Neural crest cell (in vitro differentiated cells): ENCODE measurements at places on chromosomes 4 and X.

DNA sequence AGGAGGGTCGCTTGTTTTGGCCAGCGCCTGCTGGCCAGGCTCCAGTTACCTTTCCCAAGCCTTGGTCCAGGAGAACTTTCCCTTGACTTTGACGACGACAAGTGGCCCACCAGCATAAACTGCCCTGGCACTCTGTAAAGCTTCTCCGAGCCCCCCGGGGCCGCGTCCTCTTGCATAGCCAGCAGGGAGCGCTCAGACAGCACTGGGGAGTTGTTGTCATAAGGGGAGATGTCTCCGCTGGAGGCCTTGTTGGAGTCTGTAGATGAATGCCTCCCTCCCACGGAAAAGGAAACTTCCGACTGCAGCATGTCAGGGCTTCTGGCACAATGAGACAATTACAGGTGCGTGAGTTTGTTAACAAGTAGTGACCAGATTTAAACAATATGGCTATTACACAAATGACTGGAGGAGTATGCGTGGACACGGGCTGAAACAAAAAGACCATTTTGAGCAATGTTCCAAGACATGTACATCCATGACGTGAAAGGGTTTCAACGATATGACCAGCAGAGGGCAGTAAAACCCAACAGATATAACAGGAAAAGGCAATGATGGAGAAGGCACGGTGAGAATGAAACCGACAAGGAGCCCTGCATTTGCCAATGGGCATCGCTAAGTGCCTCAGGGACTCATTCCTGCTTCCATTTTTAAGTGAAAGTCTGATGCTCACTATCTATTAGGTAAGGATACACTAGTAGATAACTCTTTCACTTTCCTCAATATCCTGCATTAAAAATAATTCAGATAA, 33.0 kb downstream of the HCCS start:
- H3K4me3 ChIP-seq: no peak overlapping the region
- no peak overlapping the region for H3K27ac ChIP-seq
- DNase-seq: peak; percentile 53
- no peaks in the 10 kb centered on the region for H3K27me3 ChIP-seq

DNA sequence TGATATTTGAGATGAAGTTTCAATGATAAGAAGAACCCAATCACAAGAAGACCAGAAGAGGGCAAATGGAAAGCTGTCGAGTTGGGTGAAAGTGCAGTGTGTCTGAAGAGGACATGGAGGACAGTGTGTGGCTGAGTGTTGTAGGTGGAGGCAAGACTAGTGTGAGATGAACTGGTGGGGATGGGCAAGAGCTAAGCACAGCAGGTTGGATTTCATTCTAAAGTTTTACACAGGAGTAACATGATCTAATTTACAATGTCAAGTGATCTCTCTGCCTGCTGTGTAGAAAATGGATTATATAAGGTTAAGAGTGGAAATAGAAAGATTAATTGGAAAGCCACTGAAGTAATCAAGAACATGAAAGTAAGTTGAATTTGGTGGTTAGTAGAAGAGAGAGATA, 208.6 kb upstream of the ETNPPL start:
- H3K4me1 ChIP-seq: no peaks in the 10 kb centered on the region
- H3K36me3 ChIP-seq: peaks cover 4% of the 10 kb centered on the region
- DNase-seq: no peak
- H3K27ac ChIP-seq: no peak overlapping the region

GRCh38 chrX:1584237-1585011, 7.0 kb upstream of the AKAP17A start:
- no peak overlapping the region for H3K4me3 ChIP-seq
- peaks cover 6% of the 10 kb centered on the region for H3K27me3 ChIP-seq
- no peak overlapping the region for H3K27ac ChIP-seq
- peaks cover under 1% of the 10 kb centered on the region for H3K4me1 ChIP-seq
- no peaks in the 10 kb centered on the region for H3K36me3 ChIP-seq

GRCh38 chrX:44101281-44101680, 128.1 kb upstream of the NDP start:
- H3K4me1 ChIP-seq: no peaks in the 10 kb centered on the region
- no peak for DNase-seq
- H3K27ac ChIP-seq: no peak overlapping the region
- H3K4me3 ChIP-seq: no peak overlapping the region

DNA sequence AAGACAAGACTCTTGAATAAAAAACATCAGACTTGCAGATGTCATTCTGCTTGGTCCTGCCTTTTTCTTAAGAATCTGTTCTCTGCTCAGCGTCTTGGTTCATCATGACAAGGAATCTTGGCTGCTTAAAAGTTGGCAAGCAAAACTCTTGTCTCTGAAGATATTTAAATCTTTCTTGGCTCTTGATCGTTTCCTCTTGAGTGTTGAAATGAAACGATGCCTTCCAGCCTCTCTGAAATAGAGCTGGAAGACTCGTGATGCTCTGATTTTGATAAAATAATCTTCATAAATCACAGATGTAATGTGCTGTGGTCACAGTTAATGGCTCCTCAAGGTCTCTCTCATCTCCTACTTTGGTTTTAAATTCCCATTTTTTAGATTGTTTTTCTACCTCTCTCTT, 39.9 kb upstream of the TMEM192 start:
- peaks cover 5% of the 10 kb centered on the region for H3K36me3 ChIP-seq
- no peak for DNase-seq
- H3K27me3 ChIP-seq: no peaks in the 10 kb centered on the region
- no peak overlapping the region for H3K4me3 ChIP-seq

GRCh38 chr4:81019006-81019405, 11.5 kb upstream of the BMP3 start:
- H3K4me3 ChIP-seq: no peak overlapping the region
- peaks cover 32% of the 10 kb centered on the region for H3K27me3 ChIP-seq
- H3K36me3 ChIP-seq: no peaks in the 10 kb centered on the region
- DNase-seq: no peak
- no peak overlapping the region for H3K27ac ChIP-seq

GRCh38 chr4:80927420-80927819, 103.1 kb upstream of the BMP3 start:
- DNase-seq: no peak
- H3K4me3 ChIP-seq: no peak overlapping the region
- H3K27me3 ChIP-seq: peaks cover 5% of the 10 kb centered on the region

- H3K27ac ChIP-seq: no peak overlapping the region
- DNase-seq: no peak
- no peak overlapping the region for H3K4me3 ChIP-seq
- peaks cover 13% of the 10 kb centered on the region for H3K4me1 ChIP-seq
- H3K27me3 ChIP-seq: no peaks in the 10 kb centered on the region
Measured at GRCh38 chr4:39823191-39823590, 125.3 kb downstream of the UBE2K start.

GRCh38 chrX:23046443-23046842, 46.7 kb downstream of the DDX53 start:
- H3K36me3 ChIP-seq: no peaks in the 10 kb centered on the region
- no peaks in the 10 kb centered on the region for H3K27me3 ChIP-seq
- no peak overlapping the region for H3K27ac ChIP-seq
- no peak overlapping the region for H3K4me3 ChIP-seq
- no peak for DNase-seq

GRCh38 chrX:1380672-1381233, 11.2 kb downstream of the SLC25A6 start:
- peaks cover 10% of the 10 kb centered on the region for H3K36me3 ChIP-seq
- no peak for DNase-seq
- H3K27me3 ChIP-seq: peaks cover 17% of the 10 kb centered on the region
- H3K27ac ChIP-seq: no peak overlapping the region
- H3K4me3 ChIP-seq: peak overlapping the region; percentile 83
- peaks cover 3% of the 10 kb centered on the region for H3K4me1 ChIP-seq
